NCI-H226 (cell line): ENCODE measurements at places on chromosomes 6 and 20.

DNA sequence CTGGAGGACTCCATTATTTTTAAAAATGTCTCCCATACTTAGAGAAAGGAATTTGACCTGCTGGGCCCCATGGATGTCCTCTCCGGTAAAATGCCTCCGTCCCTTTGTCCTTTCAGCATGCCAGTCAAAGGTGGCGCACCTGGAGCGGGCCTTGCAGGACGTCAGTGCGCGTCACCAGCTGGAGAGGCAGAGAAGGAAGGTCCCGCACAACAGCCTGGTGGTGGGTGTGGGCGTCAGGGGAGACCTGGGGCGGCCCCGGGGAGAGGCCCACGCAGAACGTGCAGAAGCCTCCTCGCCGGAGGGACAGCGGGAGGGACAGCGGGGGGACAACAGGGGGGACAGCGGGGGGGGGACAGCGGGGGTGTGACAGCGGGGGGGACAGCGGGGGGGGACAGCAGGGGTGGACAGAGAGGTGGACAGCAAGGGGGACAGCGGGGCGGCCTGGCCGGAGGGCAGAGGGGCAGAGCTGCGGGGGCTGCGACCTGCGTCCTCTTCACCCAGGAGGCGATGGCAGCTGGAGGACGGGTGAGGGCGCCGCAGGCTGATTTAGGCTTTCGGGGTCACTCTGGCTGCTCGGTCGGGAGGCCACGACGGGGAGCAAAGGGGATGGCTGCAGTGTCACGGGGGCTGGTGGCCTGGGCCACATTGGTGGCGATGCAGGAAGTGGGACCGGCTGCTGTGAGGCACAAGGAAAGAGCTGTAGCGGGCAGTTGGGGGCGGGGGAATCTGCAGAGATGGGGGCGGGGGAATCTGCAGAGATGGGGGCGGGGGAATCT, 859 bp upstream of the KIF25 start:
- DNase-seq, result no peak

- DNase-seq, result no peak
Observed at GRCh38 chr6:3443221-3443515, 13.7 kb downstream of the SLC22A23 start.

DNA sequence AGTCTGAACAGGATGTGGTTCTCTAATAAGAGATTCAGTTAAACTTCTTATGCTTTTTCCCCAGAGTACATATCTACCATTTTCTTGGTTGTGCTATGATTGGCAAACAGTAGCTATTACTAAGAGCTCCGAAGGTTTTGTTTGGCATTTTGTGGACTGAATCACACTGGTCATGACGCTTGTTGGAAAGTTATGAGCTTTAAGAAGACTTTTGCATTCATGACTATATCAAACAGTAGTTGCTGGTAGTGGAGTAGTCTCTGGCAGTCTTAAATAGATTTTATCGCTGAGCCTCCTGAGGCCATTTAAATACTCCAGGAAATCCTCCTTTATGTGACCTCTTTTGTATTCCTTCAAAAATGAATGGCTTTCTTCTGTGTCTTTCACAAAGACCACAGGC, 40.8 kb downstream of the CCDC170 start:
- DNase-seq, result peak; percentile 12

DNA sequence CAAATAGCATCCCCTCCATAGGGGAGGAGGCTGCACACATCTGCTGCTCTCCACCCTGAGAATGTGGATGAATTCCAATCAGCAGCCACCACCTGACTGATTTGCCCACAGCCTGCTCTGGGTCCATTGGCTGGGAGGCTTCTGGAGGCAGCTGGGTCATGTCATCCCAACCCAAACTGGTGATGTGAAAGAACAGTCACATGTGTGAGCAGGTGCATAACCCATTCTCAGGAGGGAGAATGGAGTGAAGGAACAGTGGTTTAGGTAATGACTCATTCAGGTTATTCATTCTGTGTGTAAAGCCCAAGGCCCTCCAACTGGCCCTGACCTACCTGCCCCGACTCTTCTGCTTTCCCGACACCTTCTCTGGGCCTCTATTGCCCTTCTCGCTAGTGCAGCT, 90.9 kb upstream of the GCM1 start:
- no peak for DNase-seq

DNA sequence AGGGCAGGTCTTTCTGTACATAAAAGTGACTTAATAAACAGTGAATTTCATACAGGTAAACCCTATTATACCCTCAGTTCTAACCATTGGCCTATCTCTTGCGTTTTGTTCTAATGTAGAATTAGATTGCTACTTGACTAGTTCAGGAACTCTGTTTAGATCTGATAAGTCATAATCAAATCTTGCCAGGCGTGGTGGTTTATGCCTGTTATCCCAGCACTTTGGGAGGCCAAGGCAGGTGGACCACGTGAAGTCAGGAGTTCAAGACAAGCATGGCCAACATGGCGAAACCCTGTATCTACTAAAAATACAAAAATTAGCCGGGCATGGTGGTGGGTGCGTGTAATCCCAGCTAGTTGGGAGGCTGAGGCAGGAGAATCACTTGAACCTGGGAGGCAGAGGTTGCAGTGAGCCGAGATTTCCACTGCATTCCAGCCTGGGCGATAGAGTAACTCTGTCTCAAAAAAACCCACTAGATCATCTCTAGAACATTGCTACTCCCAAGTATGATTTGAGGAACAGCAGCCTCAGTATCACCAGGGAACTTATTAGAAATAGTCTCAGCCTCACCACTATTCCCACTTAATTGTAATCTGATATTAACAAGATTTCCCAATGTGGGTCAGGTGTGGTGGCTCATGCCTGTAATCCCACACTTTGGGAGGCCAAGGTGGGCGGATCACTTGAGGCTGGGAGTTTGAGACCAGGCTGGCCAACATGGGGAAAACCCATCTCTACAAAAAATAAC, 12.2 kb downstream of the GTPBP2 start:
- DNase-seq, result no peak

DNA sequence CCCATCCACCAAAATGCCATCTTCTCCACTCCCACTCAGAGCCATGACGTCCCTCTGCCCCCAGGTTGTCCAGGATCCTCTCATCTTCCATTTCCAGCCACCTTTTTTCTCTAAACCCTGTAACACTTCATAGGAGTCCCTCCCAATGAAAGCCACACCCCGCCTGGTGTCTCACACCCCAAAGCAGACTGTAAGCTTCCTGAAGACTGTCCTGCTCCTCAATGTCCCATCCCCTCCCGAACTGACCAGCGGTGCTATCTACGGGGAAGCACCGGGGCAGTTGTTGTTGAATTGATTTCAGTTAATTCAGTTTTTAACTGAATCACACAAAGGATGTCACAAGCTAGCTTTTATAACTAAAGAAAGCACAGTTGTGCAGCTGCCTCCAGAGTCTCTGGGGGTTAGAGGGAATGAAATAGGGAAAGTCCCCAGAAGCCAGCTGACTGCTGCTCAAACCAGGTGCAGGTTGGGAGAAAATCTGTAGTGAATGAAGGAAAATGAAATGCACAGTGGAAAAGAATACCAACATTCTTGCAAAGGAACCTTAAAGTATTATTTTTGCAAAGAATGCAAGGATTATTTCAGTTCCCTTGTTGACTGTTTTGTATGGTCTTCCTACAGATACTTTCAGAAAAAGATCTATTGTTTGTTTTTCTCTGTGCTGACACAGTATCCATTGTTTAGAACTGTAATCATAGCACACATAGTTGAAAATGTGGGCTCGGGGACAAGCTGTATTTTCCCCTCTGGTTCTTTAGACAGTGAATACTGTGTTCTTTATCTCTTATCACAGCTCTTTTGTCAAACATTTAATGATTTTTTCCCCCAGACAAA, 222.6 kb upstream of the QKI start:
- DNase-seq, result no peak

- DNase-seq, result no peak
Observed at GRCh38 chr20:35434085-35435005, 3.7 kb downstream of the GDF5 start.

DNA sequence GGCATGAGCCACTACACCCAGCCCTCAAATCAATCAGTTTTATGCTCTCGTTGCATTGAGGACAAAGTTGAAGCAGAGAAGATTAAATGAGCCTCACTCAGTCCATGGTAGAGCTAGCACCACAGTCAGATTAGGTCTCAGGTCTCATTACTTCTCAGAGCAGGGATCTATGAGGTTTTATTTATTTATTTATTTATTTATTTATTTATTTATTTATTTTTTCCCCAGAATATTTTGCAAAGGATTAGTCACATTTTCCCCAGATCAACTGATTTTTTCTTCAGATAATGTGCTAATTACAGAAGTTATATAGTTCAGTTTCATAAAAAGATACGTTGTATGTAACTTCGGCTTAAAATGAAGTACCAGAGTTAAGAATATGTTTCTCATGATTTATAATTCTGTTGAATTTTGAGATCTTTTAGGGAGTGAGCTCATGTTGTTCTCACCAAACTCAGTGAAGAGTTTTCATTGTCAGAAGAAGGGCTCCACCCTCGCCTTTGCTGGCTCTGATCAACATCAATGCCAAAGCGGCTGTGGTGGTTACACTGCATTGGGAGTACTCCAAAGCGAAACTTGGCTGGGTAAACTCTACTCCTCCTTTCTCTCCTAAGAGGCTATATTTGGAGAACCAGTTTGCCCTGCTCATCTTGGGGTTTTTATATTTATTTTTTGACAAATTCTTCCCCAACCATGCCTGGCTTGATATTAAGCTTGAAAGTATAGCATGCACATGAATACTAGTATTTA, 12.9 kb upstream of the ID4 start:
- no peak for DNase-seq

- no peak for DNase-seq
Observed at GRCh38 chr6:169999367-169999766, 247.9 kb downstream of the ERMARD start.

GRCh38 chr6:72321788-72322187, 300.1 kb upstream of the KCNQ5 start:
- peak; percentile 10 for DNase-seq

DNA sequence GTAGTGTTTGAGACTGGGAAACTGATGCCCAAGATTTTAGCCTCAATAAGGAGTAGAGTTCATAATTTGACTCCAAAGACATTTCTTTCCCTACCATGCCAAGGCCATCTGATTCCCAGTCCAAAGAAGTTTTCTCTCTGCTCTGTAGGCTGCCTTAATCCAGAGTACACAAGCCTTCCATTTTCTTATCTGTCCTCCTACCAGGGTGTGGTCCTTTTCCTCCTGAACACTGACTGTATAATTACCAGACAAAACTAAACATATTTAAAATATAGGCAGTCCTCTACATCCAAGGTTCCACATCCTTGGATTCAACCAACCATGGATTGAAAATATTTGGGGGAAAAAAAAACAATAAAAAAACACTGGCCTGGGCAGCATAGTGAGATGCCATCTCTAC, 108.4 kb downstream of the SLC16A10 start:
- no peak for DNase-seq

DNA sequence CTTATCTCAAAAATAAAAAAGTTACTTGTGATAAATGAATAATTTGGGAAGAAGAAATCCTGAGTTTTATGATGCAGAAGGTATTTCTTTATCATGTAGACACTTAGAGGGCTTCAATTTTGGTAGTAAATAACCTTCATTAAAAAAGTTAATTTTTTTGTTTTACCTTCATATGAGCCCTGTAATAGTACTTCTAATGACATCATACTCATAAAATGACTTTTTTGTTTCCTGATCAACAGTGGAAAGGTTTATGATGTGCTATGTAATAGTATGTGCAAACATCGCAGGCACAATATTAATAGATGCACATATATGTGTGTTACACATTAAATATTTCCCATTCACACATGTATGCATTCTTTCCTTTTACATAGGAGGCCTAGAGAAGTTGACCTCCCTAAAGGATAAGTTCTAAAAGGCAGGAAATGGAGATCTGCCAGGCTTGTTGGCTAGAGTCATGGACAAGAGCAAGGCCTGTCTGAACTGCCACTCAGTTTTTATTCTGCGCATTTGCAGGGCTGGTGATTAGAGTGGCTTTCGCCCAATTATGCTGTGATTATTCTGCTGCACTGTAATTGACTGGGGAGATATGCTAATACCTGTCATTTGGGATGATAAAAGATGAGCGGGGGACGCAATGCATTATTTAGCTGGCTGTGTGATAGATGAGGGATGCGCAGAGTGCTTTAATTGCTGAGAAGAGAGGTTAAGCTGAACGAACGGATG, 272.6 kb downstream of the TMEM242 start:
- no peak for DNase-seq

DNA sequence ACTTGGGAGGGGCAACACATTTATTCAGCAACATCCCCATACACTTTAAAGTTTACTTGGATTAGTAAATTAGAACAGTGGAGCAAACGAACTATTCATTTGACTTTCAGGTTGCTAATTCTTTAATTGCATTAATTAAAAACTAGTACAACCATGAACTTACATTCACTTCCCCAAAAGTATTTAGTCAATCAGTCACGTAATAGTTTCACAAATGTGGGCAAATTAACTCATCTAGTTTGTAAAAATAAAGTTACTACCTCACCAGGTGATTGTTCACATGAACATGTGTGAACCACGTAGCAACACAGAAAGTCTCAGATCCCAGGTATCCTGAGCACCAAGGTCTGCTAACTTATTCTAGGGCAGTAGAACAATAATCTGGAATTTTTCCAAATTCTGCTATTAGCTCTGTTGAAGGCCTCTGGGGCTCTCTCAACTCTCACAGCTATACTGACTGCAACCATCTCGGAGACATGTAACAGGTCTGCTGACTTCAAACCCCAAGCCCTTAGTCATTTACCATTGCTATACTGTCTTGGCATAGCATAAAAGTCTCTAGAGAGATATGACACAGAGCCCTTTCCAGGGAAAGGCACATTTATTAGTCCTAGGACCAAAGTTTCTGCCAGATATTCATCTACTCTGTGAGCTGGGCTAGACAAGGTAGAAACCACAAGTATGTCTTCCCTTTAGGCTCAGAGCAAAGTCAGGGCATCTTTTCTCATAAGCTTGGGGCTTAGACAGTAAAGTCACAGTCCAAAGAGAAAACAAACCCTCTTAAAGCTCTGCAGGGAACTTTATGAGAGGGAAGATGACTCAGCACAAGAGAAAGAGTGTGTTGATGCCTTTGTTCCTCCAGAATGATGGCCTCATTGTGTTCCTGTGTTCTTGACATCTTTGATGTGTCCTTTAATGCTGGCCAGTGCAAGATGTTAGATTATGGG, 50.9 kb upstream of the CCDC28A start:
- peak; percentile 7 for DNase-seq

- no peak for DNase-seq
Observed at GRCh38 chr6:108875161-108875555, 26.9 kb downstream of the ARMC2 start.

DNA sequence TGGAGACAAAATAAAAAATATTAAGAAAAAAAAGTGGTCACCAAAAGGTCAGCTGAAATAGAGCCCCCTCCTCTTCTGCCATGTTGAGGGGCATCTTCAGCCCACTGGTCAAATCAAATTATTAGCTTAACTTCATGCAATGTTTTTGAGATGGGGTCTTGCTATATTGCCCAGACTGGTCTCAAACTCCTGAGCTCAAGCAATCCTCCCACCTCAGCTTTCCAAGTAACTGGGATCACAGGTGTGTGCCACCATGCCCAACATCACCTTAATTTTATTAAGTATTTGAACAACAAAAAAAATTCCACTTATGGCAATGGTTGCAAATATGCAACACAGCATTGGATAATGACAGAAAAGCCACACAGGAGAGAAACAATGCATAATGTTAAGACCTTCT, 99.3 kb upstream of the BEND3 start:
- no peak for DNase-seq

- no peak for DNase-seq
Observed at GRCh38 chr6:99402448-99402847, 8.5 kb upstream of the COQ3 start.
